ENCODE measurements at places on chromosomes 5 and 9.

DNA sequence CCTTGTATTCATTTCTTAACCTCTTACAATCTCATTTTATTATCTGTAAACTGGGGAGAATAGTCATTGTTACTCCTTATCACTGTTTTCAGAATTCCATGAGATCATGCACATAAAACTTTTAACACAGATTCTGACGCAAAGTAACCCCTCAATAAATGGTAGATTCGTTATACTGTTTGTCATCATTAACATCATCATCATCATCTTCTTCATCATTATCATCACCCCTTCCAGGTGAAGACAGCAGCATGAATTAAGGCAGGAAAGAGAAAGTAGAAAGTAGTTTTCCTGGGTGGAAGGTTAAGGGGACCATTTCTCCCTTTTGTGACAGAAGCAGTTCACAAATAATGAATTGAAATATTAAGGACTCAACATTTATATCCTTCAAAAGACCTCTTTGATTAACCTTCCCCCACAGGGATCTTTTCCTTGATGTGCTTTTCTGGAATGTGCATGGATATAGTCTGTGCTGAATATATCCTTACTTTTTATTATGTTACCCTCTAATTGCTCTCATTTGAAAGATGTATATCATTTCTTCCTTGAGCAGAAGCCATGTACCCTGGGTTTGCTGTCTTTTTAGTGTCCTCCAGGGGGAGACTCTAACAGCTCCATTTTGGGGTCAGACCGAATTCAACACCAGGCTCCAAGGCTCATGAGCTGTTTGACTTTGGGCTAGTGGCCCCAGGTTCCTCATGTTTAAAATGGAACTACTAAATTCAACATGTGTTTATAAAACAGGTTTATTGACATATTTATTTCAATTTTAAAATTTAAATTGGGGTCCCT, 1029.9 kb upstream of the WWC1 start:
- DNase-seq, result no peak

GRCh38 chr5:171640480-171640879, 145.1 kb upstream of the SMIM23 start:
- DNase-seq, result no peak

GRCh38 chr5:160456480-160457177, 35.0 kb downstream of the PTTG1 start:
- no peak for DNase-seq

DNA sequence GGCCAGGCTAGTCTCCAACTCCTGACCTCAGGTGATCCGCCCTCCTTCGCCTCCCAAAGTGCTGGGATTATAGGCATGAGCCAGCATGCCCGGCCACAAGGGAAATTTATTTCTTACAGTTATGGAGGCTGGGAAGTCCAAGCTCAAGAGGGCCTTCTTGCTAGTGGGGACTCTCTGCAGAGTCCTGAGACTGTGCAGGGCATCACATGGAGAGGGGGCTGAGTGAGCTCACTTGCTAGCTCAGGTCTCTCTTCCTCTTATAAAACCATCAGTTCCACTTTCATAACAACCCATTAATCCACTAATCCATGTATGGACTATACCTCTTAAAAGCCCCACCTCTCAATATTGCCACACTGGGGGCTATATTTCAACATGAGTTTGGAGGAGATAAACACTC, 5.1 kb upstream of the SPIN1 start:
- no peak for DNase-seq

DNA sequence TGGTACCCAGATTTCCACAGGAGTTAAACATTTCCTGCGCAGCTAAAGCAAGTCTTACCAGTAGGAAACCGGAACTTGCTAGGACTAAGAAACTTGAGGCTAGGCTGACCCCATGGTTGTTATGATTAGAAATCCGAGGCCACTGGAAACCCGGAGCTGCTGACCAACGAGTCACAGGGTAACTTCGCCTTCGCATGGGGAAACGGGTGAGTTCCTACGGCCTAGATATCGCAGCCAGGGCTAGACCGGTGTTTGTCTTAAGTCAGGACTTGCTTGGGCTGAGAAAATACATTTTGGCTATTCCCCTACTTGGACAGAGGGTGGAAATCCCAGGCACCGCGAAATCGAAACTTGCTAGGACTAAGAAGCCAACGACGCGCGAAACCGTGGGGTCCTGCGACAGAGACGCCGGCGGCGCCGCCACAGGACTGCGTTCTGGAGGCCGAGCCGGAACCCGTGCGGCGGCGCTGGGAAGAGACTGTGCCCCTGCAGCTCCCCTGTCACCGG, 1.6 kb upstream of the ANXA2R start:
- no peak for DNase-seq

DNA sequence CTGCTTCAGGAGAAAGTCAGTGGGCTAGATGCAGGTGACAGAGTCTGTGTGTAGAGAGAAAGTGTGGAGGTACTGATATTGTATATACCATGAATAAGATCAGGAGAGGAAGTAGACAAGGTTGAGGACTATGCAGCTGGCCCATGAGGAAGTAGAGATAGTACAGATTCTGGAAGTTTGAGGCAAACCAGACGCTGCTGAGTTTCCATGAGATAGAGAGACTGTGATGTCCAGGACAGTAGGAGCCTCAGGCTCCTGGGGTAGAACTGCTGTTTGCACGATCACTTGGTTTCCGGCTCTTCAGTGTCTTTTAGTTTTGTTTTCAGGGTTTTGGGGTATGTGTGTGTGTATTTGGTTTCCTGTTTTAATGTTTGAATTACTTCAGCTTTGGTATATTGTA, 13.6 kb downstream of the OTULINL start:
- no peak for DNase-seq

DNA sequence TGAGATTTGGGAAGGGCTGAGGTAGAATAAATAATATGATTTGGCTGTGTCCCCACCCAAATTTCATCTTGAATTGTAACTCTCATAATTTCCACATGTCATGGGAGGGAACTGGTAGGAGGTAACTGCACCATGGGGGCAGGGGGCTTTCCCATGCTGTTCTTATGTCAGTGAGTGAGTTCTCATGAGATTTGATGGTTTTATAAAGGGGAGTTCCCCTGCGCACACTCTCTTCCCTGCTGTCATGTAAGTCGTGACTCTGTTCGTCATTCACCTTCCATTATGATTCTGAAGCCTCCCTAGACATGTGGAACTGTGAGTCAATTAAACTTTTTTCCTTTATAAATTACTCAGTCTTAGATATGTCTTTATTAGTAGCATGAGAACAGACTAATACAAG, 115.5 kb upstream of the STARD4 start:
- no peak for DNase-seq

- DNase-seq, result no peak
Measured at GRCh38 chr9:114031037-114031630, 47.0 kb downstream of the AMBP start.

DNA sequence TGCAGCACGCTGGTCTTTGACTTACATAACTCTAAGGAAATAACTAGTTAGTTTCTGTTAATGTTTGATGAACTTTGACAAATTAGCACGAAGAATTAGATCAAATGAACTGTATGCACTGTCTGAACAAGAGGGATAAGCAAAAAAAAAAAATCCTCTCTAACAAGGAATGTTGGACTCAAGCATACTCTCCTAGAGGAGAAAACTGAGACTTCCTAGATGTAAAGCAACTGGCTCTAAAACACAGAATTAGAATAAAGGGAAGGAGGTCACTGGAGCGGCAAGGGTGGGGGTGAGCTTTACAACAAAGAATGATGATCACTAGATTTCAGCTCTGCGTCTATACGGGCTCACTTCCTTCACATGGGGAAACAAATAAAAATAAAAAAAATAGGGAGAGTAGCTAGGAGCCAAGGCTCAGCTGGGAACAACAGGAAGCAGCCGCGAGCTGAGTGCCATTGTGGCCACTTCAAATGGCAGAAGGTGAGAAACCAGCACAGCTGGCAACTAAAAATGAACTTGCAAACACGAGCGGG, 48.7 kb upstream of the CEMIP2 start:
- DNase-seq, result no peak

- no peak for DNase-seq
Measured at GRCh38 chr9:119298076-119298853, 71.0 kb downstream of the BRINP1 start.

GRCh38 chr5:50856401-50857119, 190.1 kb downstream of the PARP8 start:
- DNase-seq, result no peak

- DNase-seq, result no peak
Measured at GRCh38 chr5:74651710-74652109, 11.2 kb upstream of the ENC1 start.

DNA sequence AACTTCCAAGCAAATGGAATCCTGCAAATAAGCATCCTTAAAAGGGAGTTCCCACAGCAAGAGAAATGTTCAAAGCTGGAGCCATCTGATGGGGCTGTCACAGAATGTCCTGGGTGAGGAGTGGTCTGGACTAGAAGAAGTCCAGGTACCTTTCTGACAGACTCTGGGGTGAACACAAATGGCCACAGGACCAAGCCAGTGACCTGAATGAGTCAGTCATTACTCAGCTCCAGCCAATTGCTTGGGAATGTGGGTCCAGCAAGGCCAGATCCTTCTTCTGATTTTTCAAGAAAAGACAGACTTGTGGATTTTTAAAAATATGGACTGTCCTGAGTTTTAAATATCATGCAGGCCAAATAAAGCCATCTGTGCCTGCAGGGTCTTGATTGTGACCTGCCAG, 30.1 kb downstream of the GALNT10 start:
- DNase-seq, result no peak

- DNase-seq, result no peak
Measured at GRCh38 chr9:2267181-2267745, 252.1 kb downstream of the SMARCA2 start.

DNA sequence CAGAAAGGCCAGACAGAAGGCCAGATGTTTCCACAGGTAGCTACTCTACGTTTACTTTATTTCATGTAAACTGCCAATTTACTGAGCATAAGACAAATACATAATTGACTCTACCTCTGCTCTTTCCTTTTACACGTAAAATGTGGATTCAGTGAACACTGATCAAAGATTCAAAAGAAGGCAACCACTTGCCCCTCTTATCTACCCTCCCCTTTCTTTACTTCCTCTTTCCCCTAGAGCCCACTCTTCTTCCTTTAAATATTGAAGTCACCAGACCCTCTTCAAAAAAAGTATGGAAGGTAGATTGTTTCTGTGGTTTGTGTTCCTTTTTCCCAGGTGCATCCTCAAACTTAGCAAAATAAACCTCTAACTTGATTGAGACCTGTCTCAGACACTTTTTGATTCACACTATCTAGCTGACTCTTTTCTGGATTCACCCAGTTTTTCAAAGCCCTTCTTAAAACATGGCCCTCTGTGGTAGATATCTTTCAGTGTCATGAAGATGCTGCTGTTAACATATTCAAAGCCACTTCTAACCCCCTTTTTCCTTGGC, 6.7 kb downstream of the FAM114A2 start:
- DNase-seq, result no peak

DNA sequence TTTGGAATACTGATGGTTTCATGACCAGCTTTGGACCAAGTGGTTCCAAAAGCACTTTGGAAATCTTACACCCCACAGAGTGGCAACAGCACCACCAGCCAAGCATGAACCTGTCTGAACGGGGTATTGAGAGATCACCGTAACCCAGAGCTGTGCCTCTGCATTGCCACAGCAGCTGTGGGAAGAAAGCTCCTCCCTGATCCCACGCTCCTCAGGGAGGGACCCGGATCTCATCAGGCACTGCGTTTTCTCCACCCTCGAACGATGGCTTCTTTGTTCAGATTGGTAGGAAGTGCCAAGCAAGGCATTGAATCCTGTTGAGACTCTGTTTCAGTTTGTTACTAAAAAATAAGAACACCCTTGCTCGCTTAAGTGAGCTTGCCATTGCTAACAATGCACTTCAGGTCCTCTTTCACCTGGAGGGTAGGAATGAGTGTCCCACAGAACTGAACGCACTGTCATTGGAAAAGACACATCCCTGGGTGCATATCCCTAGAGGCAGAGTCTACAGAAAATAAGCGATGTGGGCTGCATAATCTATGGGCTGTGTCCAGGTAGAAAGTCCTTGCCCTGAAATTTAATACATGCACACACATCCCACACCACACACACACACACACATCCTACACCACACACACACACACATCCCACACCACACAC, 118.0 kb upstream of the ICE1 start:
- no peak for DNase-seq

DNA sequence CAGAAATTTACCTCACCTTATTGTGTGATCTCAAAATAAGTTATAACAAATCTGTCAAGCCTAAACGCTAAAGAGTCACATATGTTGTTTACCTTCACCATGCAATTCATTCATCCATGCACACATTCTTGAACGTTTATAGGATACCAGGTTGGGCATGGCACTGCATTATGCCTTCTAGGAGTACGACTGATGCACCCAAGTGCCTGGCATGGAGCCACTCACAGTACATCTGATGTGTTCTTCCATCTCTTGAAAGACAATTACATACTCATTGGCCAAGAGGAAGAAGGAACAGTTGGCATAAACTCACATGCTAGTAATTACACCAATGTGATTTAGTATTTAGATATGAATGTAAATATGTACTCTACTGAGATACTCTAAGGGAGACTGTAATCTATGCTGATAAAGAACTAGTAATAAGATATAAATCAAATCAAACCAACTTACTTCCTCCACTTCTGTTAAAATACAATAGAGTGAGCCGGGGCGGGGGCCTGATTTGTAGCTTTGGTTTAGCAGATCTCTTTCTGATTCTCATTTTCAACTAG, 90.7 kb downstream of the LPAR1 start:
- no peak for DNase-seq

GRCh38 chr5:98791898-98792580, 18.6 kb downstream of the RGMB start:
- no peak for DNase-seq

DNA sequence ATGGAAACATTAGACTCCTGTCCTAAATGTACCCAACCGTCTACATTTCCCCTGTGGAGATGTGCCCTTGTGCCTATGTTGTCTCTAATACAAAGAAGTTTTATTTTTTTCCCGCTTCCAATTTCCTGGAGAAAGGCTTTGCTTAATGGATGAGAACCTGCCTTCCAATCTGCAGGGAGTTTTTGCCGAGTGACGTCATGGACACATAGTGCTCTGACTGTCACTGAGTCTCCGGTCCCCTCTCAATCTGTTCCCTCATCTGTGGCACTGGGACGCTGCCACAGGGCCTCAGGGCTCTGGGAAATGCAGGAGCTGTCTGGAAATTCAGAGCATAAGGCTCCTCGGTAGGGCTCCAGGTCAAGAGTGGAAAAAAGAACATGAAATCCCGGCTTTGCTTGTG, 144.8 kb downstream of the PDZD2 start:
- DNase-seq, result no peak

GRCh38 chr5:151054709-151055108, 26.1 kb downstream of the TNIP1 start:
- DNase-seq, result no peak

- no peak for DNase-seq
Measured at GRCh38 chr5:55305345-55305744, 2.1 kb downstream of the DHX29 start.
